ENCODE measurements at places on chromosomes 5 and 9.

GRCh38 chr5:115465431-115465830, 79.1 kb downstream of the FEM1C start:
- no peak for DNase-seq

DNA sequence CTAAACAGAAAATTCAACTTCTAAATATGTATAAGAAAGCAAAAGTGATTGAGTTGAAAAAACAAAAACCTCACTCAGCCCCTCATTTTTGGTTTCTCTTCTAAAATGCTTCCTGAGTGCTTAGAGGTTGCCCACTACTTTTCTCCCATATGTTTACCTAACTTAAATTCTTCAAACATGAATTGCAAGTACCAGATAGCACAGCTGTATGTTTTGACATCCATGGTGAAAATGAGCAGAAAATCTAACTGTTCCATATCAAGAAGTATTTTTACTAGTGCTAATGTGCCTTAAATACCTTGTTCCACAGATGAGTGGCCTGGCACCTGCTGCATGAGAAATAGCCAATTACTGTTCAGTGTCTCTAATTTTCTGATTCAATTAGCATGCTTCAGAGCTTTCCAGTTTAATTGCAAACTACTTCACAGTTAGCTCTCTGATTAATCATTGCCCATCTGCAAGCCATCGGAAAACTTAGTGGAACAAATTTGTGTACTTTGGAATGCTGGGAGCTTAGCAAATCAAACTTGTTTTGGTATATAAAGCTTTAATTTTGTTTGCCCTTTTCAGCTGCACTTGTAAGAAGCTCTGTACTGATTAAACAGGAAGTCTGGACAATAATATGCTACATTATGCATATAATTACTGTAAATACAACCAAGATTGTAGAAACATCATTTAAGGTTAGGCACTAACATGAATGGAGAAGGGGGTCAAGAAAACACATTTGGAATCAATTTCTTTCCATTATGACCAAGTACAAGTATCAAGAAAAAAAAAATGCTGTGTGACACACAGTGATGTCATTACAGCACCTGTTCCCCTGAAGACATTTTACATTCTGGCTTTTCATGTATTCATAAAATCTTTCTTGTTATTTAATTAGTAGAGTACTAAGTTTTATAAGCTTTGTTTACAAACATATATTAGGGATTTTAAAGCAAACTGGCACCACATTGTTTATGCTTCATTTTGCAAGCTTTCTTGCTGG, 65.6 kb downstream of the POU5F2 start:
- no peak for DNase-seq

DNA sequence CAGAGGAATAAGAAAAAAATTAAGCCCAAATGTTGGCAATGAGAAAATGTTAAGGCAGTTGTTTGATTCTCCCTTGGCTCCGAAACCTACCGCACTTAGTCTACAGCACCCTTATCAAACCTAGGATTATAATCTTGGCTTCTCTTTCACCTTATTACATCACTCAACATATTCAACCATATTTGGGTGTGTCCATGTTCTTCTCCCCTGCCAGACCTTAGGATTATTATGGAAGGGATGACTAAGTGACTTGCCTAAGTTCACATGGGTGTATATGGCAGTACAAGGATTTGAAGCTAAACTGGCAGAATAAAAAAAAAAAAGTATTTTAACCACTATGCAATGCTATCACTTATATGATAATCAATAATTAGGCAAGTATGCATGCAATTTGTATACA, 76.4 kb downstream of the PLK2 start:
- no peak for DNase-seq

- no peak for DNase-seq
Observed at GRCh38 chr9:120308495-120308894, 271.5 kb downstream of the CDK5RAP2 start.

DNA sequence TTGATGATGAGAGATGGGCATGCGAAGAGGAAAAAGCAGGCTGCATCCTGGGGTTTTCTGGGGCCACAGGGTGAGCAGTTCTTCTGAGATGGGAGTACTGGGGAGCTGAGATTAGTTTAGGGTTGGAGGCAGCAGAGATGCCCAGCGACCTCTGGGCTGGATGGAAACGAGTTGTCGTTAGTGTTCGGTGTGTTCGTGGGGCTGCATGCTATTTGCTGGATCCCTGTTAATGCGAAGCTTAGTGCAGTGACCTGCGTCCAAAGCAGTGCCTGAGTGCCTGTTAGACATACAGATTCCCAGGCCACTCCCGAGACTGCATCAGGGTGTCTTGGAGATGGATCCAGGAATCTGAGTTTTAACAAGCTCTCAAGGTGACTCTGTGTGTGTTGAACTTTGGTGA, 201.3 kb downstream of the CACNA1B start:
- DNase-seq = no peak

Data from activated CD4-positive, alpha-beta T cell treated with anti-CD3 and anti-CD28 coated beads, Interleukin-2, amount 50 U/mL, for 4 hours (primary cell).